ENCODE measurements at places on chromosomes 5 and 9.

- DNase-seq: no peak
Measured at GRCh38 chr9:27053369-27054022, 48.0 kb upstream of the LRRC19 start.

GRCh38 chr5:158155811-158156505 lies 297.0 kb upstream of the CLINT1 start:
- DNase-seq: no peak

DNA sequence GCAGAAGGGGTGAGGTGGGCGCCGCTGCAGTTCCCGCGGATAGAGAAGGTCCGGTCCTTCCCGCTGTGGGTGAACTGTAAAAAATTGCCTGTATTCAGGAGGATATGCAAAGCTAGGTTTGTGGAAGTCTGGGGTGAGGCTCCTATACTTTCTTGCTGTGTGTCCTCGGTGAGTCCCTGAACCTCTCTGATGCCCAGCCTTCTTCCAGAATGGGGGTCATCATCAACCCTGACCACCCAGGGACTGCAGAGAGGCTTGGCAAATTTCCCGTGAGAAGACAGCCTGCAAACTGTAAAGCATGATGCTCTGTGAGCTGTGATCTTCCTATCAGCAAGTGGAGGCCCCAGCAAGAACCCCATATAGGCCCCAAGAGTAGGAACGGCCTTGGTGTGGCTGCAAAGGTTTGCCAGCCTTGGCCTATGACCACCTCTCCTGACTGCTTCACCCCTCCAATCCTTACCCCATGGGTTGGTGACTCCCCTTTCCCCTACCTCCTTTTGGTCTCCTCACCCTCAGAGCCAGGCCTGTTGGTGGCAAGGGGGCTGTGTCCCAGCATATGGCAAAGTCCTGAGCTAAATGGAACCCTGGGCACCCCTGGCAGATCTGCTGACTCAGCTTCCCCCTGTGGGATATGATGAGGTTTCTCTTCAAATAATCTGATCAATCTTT lies 760 bp downstream of the ALDH1B1 start:
- DNase-seq: no peak

DNA sequence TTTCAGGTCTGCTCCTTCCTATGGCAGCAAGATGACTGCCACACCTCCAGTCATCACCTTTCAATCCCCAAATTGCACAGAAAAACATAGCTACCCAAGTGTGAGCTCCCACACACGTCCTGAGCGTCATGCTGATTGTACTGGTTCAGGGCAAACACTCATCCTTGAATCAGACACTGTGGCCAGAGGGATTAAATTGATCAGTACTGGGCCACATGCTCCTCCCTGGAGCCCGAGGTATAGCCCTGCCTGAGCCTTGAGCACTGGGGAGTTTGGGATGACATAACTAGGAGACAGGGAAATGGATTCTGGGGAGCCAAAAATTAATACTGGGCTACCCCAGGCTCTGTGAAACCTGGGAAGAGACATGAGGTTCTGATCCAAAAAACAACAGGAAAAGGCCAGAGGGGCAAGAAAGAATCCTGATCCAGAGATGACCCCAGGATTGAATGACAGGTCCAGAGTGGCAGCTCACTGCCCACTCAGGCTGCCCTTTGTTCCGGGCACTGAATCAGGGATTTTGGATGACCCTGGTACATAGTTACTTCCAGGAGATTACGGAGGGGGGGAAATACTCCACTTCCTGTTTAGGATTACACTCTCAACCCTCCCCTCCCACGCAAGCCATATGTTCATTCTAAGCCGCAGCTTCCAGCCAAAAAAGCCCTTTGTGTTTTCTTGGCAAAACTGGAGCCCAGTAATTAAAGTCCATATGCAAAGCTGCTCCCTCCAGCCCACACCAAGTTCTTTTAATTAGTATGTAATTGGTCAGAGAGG lies 141.6 kb upstream of the SPRY4 start:
- DNase-seq: no peak

- no peak for DNase-seq
Measured at GRCh38 chr5:1780614-1780930, 19.1 kb downstream of the MRPL36 start.

- DNase-seq: no peak
Measured at GRCh38 chr5:173410459-173411233, 82.4 kb upstream of the STC2 start.

DNA sequence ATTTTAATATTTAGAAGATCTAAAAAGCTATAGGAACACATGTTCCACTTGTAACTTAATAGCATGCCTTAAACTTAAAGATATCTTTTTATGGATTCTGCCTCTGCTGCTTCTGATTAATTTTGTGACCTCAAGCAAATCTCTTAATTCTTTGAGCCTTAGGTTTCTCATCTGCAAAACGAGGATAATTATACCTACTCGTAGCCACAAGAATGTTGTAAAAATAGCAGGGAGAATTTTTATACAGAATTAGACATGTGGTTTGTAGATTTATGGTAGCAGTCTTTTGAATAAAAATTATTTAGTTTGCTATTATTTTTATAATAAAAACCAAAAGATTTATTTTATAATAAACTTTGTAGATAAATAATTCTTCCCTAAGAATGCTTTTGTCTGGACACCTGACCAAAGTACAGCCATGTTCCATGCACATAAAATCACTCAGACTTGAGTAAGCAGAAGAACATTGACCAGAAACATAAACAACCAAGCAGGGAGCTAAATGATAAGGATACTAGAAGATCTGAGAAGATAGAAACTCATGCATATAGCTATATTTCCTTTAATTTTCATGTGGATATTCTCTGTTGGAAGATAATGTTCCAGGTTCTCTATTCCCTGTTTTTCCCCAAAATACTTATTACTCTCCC lies 18.5 kb downstream of the C9orf85 start:
- no peak for DNase-seq

GRCh38 chr9:120944434-120944843 lies 17.8 kb upstream of the TRAF1 start:
- no peak for DNase-seq

GRCh38 chr5:141958113-141958512 lies at the start of gene PCDH12:
Gene PCDH12 (minus strand): TSS chr5:141958202. CDS start chr5:141957851, 351 bp downstream.
- no peak for DNase-seq

DNA sequence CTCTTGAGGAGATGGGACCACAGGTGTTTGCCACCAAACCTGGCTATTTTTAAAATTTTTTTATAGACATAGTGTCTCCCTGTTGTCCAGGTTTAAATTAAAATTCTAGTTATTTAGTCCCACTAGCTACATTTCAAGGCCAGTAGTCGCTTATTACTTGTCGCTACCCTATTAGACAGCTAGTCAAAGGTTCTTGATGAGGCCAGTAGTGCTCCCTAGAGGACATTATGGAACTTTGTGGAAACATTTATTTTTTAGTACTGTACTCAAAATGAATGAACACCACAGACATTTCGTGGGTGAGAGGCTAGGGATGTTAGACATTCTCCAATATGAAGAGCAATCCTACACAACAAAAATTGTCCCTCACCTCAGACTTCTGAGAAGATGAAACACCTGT lies 14.4 kb upstream of the GRXCR2 start:
- no peak for DNase-seq

DNA sequence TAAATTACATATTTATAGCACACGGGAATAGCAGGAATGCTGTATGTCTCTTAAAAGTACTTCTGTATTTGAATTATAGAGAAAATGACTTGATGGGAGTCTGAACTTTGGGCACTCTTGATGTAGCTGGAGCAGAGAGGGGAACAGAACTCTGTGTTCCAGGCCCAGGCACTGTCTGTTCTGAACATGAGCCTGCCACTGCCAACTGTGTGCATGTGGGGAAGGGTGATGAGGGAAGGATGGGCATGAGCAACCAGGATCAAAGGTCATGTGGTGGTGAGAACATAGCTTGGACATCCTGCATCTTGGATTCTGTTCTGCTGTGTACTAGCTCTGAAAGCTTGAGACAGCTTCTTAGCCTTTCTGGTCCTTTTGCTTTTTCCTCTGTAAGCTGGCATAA lies 16.4 kb upstream of the ZBED3 start:
- DNase-seq: no peak

- no peak for DNase-seq
Measured at GRCh38 chr9:113316030-113316429, 12.9 kb upstream of the RNF183 start.

- no peak for DNase-seq
Measured at GRCh38 chr5:92353107-92354030, 970.3 kb upstream of the ARRDC3 start.

GRCh38 chr9:69357821-69358220 lies 32.8 kb downstream of the ENTREP1 start:
- no peak for DNase-seq

- no peak for DNase-seq
Measured at GRCh38 chr5:73066466-73066865, 53.9 kb upstream of the TMEM171 start.

- no peak for DNase-seq
Measured at GRCh38 chr9:136564379-136564988, 18.6 kb upstream of the NOTCH1 start.
